ENCODE measurements at places on chromosomes 5 and 9.

- no peak for DNase-seq
- H3K27ac ChIP-seq: no peak overlapping the region
- H3K4me3 ChIP-seq: no peak overlapping the region
- no peaks in the 10 kb centered on the region for H3K27me3 ChIP-seq
- H3K4me1 ChIP-seq: no peaks in the 10 kb centered on the region
These were observed 81.7 kb upstream of the SMC5 start for GRCh38 chr9:70177121-70177520.

- DNase-seq: no peak
- H3K27ac ChIP-seq: no peak overlapping the region
- H3K27me3 ChIP-seq: peaks cover 2% of the 10 kb centered on the region
- H3K4me1 ChIP-seq: no peaks in the 10 kb centered on the region
- H3K4me3 ChIP-seq: no peak overlapping the region
These were observed 93.1 kb upstream of the NFIL3 start for GRCh38 chr9:91516777-91517176.

DNA sequence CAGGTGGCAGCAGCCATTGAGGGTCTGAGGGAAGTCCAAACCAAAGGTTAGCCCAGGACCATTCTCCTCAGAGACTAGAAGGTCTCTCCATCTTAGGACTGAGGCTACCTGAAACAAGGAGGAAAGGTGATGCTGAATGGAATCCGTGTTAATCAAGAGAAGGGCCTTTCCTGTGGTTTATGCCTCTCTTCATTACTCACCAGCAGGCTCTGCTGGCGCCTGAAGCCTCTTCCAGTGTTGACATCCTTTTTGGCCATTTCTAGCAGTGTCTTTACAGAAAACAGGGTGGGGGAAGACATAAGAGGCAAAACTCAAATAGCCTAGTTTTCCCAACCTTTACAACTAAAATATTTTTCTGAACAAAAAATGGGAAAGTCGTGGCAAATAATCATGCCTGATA lies 98.0 kb downstream of the ENC1 start:
- no peak for DNase-seq
- H3K27ac ChIP-seq: no peak overlapping the region
- H3K27me3 ChIP-seq: no peaks in the 10 kb centered on the region
- H3K4me1 ChIP-seq: peaks cover 38% of the 10 kb centered on the region
- H3K36me3 ChIP-seq: no peaks in the 10 kb centered on the region

GRCh38 chr5:170757182-170757601 lies 26.3 kb upstream of the GABRP start:
- no peak overlapping the region for H3K27ac ChIP-seq
- H3K36me3 ChIP-seq: no peaks in the 10 kb centered on the region
- H3K4me3 ChIP-seq: no peak overlapping the region
- H3K27me3 ChIP-seq: no peaks in the 10 kb centered on the region
- no peak for DNase-seq

DNA sequence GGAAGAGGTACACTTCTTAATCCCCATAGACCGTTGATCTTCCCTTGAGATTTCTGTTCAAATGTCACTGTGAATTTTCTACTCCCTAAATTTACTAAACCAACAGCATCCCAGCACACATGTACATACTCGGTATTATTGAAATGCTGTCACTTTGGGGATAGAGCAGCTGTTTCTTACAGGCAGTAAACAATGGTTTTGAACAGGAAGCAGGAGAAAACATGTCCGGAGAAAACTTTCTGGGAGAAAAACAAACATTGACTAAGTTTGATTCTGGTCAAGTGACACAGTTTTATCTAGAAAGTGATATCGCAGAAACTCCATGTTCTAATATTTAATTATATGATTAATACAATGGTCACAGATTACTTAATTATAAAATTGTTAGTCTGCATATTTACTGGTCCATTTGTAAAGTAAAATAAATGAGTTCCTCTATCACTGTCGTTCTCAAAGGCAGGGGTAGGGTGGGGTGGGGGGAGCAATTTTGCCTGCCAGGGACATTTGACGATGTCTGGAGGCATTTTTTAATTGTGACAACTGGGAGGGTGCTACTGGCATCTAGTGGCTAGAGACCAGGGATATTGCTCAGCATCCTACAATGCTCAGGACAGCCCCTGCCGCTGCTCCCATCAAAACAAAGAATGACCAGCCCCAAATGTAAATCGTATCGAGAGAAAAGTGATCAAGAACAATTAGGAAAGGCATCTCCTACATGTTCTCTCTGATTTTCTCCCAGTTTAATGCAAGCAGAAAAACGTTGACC lies 12.2 kb downstream of the TAS2R1 start:
- no peaks in the 10 kb centered on the region for H3K27me3 ChIP-seq
- no peaks in the 10 kb centered on the region for H3K4me1 ChIP-seq
- H3K36me3 ChIP-seq: no peaks in the 10 kb centered on the region
- no peak overlapping the region for H3K27ac ChIP-seq
- no peak overlapping the region for H3K4me3 ChIP-seq

- H3K36me3 ChIP-seq: no peaks in the 10 kb centered on the region
- H3K4me3 ChIP-seq: no peak overlapping the region
- no peaks in the 10 kb centered on the region for H3K4me1 ChIP-seq
- H3K27me3 ChIP-seq: no peaks in the 10 kb centered on the region
These were observed 45.3 kb downstream of the PAM start for GRCh38 chr5:102800427-102800826.

- H3K27me3 ChIP-seq: peaks cover 5% of the 10 kb centered on the region
- H3K36me3 ChIP-seq: peaks cover 2% of the 10 kb centered on the region
- no peaks in the 10 kb centered on the region for H3K4me1 ChIP-seq
- peak within 1 kb of the TSS; percentile 39 for H3K4me3 ChIP-seq
- DNase-seq: no peak
These were observed at the start of gene PCDHB7 for GRCh38 chr5:141172381-141173204. Gene PCDHB7 (plus strand): TSS chr5:141172644. CDS start chr5:141172836, 192 bp downstream.

DNA sequence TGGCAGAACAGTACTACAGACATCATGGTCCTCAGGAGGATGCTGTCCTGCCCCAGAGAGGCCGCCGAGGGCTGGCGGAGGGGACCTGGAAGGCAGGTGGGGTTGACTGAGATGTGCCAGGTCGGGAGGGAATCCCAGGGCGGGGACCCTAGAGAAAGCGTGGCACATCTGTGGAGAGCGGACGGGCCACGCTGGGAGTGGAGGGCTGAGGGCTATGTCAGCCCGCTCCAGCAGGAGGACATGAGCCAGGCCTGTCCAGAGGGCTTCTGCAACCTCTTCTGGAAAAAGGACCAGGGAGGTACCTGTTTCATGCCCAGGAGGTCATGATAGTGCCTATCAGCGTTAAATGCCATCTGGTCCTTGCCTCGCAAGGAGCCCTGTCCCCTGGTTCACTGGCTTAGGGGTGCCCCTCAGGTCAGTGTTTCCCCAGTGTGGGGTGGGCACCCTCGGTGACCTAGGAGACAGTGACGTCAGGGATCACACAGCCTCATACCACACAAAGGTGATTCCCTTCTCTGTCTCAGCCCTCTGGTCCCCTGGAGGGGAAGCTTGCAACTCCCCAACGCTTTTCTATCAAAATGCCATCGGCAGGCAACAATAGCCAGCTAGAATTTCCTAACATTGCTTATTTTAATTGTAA lies 103.6 kb upstream of the IER5L start:
- H3K27me3 ChIP-seq: no peaks in the 10 kb centered on the region
- H3K4me3 ChIP-seq: no peak overlapping the region
- DNase-seq: no peak
- no peaks in the 10 kb centered on the region for H3K36me3 ChIP-seq
- no peak overlapping the region for H3K27ac ChIP-seq

- H3K4me1 ChIP-seq: no peaks in the 10 kb centered on the region
- no peaks in the 10 kb centered on the region for H3K27me3 ChIP-seq
- H3K27ac ChIP-seq: no peak overlapping the region
- no peak overlapping the region for H3K4me3 ChIP-seq
- no peaks in the 10 kb centered on the region for H3K36me3 ChIP-seq
These were observed 116.5 kb downstream of the ANKRD55 start for GRCh38 chr5:56116599-56117141.

DNA sequence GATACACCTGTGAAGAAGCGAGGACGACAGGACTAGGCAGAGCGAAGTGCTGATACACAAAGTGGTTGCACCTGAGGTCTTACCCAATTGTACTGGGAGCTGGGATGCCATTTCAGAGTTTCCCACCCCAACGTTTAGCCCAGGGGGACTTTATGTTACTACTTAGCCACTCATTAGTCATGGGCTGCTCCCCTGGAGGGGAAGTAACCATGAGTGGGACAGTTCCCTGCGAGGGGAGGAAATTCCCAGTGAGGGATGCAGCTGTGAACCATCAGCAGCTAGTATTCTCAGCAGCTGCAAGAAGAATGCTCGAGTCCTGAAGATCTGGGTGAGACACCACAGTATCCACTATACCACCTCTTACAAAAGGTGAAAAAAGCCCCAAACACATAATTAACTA lies 93.7 kb upstream of the ACTBL2 start:
- H3K4me3 ChIP-seq: no peak overlapping the region
- no peaks in the 10 kb centered on the region for H3K4me1 ChIP-seq
- no peaks in the 10 kb centered on the region for H3K27me3 ChIP-seq
- no peaks in the 10 kb centered on the region for H3K36me3 ChIP-seq
- H3K27ac ChIP-seq: no peak overlapping the region
- DNase-seq: no peak

DNA sequence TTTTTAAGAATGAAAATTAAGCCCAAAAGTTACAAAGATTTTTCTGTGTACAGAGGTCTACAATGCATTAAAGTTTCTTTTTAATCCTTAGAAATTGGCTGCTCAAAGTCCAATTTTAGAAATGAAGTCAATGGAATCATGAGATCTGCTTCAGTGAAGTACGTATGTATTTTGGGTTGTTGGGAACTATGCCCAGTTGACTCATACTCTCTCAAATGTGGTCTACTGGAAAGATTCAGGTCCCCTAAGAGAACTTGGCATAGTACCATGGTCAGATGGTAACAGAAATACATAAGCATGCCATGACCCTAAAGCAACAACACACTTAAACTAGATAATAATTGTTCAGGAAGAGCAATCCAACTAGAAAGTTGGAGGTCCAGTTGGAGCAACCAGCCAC lies 23.0 kb downstream of the FBLL1 start:
- no peak overlapping the region for H3K4me3 ChIP-seq
- peaks cover 23% of the 10 kb centered on the region for H3K36me3 ChIP-seq
- H3K4me1 ChIP-seq: peaks cover 4% of the 10 kb centered on the region
- no peaks in the 10 kb centered on the region for H3K27me3 ChIP-seq

DNA sequence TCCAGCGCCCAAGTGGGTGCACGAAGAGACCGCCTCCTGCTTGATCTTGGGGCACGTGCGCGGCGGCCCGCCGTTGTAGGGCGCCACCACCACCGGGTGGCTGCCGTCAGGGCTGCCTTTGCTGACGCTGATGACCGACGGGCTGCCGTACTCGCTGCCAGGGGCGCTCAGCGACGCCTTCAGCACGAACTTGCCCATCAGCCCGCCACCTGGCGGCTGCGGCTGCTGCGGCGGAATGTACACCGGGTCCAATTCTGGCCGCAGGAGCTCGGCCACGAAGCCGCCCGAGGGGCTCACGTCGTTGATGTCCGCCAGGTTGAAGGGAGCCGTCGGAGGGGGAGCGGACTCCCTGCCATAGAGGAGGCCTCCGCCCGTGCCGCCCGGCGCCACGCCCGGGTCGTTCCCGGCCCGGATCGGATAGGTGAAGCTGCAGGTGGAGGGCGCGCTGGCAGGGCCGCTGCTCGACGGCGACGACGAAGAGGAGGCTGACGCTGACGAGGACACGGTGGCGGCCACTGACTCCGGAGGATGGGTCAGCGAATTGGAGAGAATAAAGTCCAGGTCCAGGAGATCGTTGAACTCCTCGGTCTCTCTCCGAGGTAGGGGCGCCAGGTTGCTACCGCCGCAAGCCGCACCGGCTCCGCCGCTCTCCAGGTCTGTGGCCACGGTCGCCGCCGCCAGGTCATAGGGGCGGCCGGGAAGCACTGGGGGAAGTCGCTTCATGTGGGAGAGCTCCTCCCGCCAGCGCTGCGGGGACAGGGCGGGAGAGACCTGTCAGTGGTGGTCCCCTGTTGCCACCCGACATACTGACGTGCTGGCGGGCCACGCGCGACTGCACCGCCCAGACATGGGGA lies 1.8 kb downstream of the KLF4 start:
- H3K36me3 ChIP-seq: no peaks in the 10 kb centered on the region
- no peak overlapping the region for H3K27ac ChIP-seq
- H3K27me3 ChIP-seq: no peaks in the 10 kb centered on the region
- DNase-seq: peak; percentile 51

GRCh38 chr9:127130661-127131538 lies 8.5 kb upstream of the ANGPTL2 start:
- peak overlapping the region; percentile 82 for H3K27ac ChIP-seq
- H3K36me3 ChIP-seq: no peaks in the 10 kb centered on the region
- DNase-seq: no peak
- H3K4me1 ChIP-seq: peaks cover 15% of the 10 kb centered on the region
- H3K4me3 ChIP-seq: no peak overlapping the region
- H3K27me3 ChIP-seq: no peaks in the 10 kb centered on the region

GRCh38 chr5:177107159-177107558 lies 20.4 kb downstream of the FGFR4 start:
- DNase-seq: no peak
- no peak overlapping the region for H3K27ac ChIP-seq
- peaks cover 18% of the 10 kb centered on the region for H3K4me1 ChIP-seq
- H3K4me3 ChIP-seq: no peak overlapping the region
- no peaks in the 10 kb centered on the region for H3K27me3 ChIP-seq
